ENCODE measurements at places on chromosomes 13 and 19.

- no peak for DNase-seq
Measured at GRCh38 chr13:106423530-106423929, 111.9 kb downstream of the EFNB2 start.

DNA sequence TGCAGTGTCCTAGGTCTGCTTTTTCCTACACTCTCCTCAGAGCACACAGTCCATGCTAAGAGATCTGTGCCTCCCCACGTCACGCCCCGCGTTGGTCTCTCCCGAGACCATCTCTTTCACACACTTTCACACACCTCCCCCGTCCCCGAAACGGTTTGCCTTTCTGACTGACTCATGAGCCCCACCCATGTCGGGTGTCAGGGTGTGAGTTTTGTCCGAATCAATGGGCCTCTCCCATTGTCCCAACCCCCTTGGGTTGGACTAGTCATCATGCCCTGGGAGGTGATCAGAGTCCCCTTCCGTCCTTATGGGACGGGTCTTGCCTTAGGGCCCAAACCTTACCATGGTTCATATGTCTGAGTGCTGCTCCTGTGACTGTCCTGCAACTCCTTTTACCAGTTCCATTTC lies 214.0 kb upstream of the HTR2A start:
- no peak for DNase-seq

DNA sequence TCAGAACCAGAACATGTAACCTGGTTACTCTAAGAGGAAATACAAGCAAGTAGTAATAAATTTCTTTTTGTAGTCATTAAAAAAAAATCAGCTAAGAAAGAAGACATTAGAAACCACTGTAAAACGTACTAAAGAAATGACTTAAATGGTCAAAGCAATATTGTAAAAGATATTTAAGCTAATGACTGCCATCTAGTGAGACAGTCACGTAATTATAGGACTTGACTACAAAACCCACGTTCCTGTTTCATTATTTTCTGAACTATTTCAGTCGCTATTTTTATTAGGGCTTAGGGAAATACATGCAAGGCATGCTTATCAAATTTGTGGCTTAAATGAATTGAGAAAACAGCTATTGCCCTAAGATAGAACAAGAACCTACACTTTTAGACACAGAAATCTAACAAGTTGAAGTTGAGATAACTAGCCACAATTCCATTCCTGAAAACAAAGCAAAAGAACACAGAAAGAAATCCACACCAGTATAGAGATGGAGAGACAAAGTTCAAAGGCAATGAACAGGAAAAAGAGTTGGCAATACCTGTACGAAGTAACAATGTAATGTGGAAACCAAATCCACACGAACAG lies 17.9 kb downstream of the ALG5 start:
- peak; percentile 54 for DNase-seq

GRCh38 chr13:74682746-74683145 lies 548.5 kb upstream of the KLF12 start:
- no peak for DNase-seq
